Right lobe of liver (tissue), 6 donors: ENCODE measurements at places on chromosomes 12 and 14.

DNA sequence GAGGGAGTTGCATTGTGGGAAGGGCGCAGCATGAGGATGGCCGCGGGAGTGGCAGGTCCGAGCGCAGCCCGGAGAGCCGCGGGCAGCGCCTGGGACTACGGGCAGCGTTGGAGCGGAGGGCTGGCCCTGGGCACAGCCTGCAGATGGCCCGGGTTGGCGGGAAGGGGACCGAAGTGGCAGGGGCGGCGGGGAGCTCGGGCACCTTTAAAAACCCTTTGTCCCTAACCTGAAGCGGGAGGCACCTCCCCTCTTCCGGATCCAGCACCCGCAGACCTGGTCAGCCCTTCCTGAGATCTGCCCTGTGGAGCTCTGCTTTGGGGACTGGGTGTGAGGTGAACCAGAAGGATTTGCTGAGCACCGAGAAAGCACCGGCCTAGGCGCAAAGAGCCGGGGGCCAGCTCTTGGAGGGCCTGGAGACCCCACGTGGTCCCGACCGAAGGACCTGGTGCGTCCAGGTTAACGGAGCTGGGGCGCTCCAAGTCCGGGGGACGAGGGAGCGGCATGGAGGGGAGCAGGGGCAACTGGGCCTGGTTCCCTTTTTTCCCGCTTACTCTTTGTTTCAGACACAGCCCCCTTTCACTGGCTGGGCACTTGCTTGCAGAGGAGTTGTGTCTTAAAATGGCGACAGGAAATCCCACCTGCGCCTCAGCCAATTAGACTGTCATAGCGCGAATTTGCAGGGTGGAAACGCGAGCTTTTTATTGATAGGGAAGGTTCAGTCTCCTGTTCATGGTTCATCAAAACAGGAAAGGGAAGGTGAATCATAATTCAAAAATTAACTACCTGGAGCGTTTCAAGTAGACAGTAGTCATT, 792 bp upstream of the SLC38A1 start:
- DNase-seq = no peak

DNA sequence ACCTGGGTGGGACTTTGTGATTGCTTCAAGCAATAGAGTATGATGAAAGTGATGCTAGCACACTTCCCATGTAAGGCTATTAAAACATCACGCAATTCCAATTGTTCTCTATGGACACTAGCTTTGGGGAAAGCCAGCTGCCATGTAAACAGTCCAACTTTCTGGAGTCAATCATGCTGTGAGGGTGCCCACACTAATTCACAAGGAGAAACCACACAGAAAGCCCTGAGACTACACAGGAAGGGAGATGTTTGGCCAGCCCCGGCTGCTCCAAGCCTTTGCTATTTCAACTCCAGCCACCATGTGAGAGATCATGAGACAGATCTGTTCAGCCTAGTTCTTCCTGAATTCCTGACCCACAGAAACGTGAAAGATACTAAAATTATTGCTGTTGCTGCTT, 96.3 kb downstream of the ST8SIA1 start:
- DNase-seq = no peak

GRCh38 chr14:93108105-93108504, 7.6 kb downstream of the ITPK1 start:
- DNase-seq = no peak

GRCh38 chr12:59005193-59005955, 85.1 kb upstream of the LRIG3 start:
- DNase-seq = no peak

DNA sequence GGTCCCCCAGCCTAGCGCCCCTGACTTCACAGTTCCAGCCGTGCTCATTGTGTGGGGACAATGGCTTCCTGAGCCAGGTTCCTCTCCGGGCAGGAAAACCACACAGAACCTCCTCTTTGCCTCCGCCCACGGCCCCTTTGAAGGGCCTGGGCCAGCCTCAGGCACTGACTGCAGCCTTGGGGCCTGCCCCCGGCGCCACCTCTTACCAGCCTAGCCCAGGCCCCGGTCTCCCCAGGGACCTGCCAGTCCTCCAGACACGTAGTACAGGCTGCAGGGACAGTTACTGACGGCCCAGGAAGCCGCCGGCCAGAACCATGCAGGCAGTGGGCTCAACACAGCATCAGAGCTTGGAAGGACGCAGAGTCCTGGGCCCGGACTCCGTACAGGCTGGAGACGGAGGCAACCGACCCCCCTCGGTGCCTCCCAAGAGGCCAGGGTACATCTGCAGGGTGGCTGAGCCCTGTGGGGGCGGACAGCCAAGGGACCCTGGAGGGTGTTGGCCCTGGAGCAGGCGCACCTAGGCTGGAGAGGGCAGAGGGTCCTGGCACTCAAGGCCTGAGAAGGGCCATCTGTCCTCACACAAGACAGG, 20.9 kb upstream of the NUDT14 start:
- DNase-seq = no peak

- no peak for DNase-seq
These were observed 273.6 kb upstream of the PWP1 start for GRCh38 chr12:107411792-107412535.

DNA sequence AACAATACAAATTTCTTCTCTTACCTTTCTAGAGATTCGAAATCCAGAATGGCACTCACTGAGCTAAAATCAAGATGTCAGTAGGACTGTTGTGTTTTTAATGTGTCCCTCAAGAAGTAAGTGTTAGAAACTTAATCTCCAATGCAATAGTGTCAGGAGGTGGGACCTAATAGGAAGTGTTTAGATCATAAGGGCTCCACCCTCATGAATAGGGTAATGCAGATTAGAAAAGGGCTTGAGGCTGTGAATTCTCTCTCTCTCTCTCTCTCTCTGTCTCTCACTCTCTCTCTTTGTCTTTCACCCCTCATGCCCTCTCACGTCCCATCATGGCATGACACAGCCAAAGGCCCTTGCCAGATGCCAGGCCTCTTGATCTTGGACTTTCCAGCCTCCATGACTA, 15.6 kb upstream of the SRGAP1 start:
- no peak for DNase-seq

GRCh38 chr12:8680533-8680932, 17.3 kb upstream of the RIMKLB start:
- no peak for DNase-seq

DNA sequence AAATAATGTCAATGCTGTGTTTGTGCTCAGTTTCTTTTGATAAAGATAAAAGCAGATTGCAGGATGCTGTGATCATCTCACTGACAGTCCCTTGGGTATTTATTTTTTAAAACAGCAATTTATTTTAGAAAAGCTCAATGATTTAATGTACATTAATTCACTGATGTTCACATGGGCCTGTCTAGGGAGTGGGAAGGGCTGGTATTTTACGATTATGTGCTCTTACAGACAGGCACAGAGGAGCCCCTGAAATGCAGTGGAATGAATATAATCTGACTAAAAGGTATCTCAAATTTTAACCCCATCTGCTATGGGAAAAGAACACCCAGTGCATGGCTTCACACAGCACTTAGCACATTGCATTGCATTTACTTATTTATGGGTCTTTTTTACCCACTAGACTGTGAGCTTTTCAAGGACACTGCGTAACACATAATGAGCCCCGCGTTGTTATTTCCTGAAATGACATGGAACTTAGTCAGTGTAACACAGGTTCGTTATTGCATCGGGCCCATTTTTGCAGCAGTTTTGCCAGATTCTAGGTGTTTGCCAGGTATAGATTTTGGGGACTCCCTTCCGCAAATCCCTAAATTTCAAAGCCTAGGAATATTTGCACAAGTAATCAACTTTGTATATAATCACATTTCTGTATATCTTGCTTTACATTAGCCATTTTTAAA, 425.3 kb upstream of the FBXO33 start:
- no peak for DNase-seq

GRCh38 chr12:104751594-104751993, 206.5 kb downstream of the SLC41A2 start:
- DNase-seq = no peak

DNA sequence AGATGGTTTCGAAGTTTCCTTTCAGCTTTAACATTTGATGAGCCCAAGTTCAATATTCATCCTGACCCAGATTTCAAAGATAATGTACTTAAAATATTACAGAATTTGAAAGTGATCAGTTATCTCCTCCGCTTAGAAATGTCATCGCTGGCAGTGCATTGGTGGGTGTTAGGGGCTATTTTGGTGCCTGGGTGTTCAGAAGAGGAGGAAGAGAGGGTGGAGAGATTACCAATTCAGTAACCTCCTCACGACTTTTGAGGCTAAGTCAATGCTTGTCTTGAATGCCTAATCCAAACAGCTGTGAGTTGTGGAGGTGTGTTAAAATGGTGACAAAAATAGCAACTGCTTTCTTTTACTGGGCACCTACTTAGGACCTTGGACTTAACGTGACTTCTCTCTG, 13.8 kb upstream of the DGLUCY start:
- DNase-seq = no peak

GRCh38 chr14:89657014-89657413, 240.0 kb upstream of the FOXN3 start:
- no peak for DNase-seq

DNA sequence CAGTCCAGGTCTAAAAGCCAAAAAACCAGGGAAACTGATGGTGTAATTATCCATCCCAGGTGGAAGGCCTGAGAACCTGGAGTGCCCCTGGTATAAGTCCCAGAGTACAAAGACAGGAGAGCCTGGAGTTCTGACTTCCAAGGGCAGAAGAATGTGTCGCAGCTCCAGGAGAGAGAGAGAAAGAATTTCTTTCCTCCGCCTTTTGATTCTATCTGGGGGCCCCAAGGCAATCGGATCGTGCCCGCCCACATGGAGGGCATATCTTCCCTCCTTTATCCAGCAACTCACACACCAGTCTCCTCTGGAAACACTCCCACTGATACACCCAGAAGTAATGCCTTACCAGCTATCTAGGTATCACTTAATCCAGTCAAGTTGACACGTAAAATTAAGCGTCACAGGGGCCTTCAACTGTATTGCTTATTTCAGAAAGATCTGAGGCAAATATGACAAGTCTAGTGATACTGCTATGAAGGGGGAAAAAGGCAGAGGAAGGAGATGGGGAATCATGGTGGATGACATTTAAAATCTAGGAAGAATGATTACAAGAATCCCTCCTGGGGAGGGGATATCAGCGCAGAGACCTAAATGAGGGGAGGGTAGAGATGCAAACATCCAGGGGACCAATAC, 30.5 kb upstream of the LRP6 start:
- DNase-seq = no peak

DNA sequence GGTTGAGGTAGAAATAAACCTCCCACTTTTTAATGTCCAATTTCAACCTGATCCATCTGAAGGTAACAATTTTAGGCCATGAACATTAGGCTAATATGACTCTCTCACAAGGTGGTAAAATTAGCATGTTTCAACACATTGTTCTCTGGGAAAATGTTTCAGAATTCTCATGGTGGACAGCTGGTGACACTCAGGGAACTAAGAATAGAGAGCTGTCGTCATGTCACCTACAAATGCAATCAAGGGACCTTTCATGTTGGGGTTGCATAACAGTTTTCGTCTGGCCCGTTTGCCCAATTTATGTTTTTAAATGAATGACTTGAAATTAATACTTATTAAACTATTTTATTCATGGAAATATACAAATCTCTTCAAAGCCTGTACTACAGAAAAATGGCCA, 180.7 kb upstream of the PRICKLE1 start:
- DNase-seq = no peak

DNA sequence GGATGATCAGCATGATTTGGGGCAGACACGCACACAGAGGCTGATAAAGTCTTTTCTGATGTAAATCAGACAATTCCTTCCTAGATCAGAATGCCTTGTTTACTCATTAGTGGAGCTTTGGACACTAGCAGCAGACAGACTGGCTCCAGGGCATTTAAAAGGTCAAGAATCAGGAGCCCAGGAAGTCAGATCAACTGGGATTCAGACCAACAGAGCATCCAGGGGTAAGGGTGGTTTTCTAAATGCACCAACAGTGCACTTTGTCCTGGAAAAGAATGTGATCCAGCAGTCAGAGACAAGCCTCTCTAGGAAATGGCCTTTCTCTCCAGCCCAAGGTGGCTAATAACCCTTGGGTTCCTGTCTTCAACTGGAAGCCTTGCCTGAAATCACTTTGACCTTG, 405.3 kb downstream of the MED13L start:
- DNase-seq = no peak

DNA sequence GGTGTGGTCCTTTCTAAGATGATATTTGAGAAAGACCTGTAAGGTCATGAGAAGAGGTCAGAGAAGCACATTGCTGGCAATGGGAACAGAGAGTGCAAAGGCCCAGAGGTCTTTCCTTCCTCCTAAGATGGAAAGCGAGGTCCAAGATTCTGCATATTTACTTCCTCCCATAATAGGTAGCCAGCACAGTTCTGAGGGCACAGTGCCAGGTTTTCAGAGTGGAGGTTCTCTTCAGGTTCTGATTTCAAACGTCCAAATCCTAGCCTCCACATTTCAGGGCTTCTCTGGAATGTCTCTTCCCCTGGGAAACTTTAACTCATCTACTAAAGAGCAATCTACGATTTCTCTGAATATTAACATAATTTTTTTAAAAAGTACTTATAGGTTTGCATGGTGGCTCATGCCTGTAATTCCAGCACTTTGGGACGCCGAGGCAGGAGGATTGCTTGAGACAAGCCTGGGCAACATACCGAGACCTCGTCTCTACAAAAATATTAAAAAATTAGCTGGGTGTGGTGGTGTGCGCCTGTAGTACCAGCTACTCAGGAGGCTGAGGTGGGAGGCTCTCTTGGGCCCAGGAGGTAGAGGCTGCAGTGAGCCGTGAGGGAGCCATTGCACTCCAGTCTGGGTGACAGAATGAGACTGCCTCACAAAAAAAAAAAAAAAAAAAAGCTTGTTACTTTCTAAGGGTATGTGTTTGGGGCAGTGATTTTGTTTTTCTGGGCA, 526 bp upstream of the MRPL42 start:
- DNase-seq = no peak

GRCh38 chr14:101125313-101125712, 221.8 kb upstream of the RTL1 start:
- no peak for DNase-seq

- DNase-seq = no peak
These were observed 21.1 kb downstream of the BDKRB2 start for GRCh38 chr14:96225745-96226151.

- no peak for DNase-seq
These were observed 95.9 kb downstream of the SLC35F4 start for GRCh38 chr14:57769863-57770523.

- DNase-seq = peak; percentile 77
These were observed 38.6 kb downstream of the MGST1 start for GRCh38 chr12:16385782-16386646.

DNA sequence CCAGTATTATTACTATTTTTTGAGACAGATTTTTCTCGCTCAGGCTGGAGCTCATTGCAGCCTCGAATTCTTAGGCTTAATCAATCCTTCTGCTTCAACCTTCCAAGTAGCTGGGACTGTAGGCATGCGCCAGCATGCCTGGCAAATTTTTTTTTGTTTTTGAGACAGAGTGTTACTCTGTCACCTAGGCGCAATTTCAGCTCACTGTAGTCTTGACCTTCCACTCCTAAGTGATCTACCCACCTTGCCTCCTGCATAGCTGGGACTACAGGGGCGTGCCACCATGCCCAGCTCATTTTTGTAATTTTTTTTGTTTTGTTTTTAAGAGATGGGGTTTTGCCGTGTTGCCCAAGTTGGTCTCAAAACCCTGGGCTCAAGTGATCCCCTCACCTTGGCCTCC, 15.2 kb downstream of the ERC1 start:
- no peak for DNase-seq
